HL-60 (cell line): ENCODE measurements at places on chromosomes 2 and 18.

GRCh38 chr2:190338453-190338852, 4.9 kb upstream of the INPP1 start:
- no peak for DNase-seq

DNA sequence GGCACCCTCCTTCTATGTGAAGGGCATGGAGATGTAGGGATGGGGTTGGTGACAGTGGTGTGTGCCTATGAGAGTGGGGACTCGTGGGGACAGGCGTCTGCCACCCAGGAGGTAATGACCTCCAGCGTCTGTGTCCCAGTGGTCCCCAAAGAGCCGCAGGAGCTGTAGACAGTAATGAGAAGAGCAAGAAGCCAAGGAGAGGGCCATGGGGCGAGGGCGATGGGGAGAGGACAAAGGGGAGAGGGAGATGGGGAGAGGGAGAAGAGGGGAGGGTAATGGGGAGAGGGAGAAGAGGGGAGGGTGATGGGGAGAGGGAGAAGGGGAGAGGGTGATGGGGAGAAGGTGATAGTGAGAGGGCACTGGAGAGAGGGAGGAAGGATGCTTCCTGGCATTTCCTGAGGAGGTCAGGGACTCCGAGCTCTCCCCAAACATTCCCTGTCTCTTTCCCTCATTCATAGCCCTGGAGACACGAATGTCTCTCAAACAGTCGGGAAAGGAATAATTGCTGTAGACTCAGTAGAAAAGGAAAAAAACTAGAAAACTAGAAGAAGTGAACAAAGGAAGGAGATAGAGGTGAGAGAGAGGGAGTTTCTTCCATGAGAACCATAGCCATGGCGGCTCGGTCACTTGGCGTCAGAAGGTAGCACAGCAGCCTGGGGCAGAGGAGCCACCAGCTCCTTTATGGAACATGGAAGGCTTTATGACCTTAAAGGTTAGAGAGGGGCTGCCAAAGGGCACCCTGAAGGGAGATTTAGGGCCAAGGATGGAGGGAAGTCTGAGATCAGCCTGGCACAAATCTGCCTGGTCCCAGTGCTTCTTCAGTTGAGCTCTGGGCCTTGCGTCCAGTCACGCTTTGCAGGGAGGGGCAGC, 39.5 kb downstream of the PSD4 start:
- DNase-seq, result no peak

DNA sequence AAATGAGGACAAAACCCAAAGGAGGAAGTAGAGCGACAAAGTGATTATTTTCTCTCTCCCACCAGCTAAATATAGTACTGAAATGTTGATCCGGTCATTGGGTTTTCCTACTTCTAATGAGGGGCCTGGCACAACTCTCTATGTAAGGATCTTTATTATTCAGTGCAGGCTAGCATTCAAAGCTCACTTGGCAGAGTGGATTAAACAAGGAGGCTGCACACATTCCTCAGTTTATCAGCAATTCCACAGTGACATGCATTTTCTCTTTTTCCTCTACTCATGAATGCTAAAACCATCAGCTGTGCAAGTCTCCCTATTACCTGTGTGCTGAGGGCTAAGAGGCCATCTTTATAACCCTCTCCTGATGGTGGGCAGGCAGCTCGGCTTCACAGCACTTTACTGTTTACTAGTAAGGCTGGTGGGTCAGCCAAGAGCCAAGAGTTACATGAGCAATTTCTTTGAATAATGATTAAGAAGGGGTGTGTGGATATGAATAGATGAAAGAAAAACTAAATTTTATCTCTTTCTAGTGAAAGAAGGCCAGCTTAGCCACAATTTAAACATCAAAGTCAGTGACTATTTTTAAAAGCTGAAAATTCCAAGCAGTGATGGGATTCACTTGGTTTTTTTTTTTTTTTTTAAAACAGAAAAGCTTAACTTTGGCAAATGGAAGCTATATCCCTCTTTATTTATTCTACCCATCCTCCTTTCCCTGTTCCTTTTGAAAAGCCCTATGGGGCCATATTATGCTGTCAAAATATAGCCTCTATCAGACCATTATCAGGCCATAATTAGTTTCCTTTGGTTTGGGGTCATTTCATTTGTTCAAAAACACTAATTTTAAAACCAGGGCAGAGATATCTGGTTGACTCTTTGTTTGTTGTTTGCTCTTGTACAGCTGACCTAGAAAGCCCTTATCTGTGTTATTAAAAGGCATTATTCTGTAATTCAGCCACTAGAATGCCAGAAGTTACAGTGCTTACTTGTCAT, 111.0 kb downstream of the RBM43 start:
- DNase-seq, result no peak

GRCh38 chr2:216426938-216427337, 14.7 kb downstream of the SMARCAL1 start:
- DNase-seq, result no peak

GRCh38 chr2:156342254-156343095, 10.0 kb upstream of the NR4A2 start:
- peak; percentile 87 for DNase-seq

- DNase-seq, result no peak
These were observed 1005.4 kb upstream of the DDX18 start for GRCh38 chr2:116809109-116809508.

DNA sequence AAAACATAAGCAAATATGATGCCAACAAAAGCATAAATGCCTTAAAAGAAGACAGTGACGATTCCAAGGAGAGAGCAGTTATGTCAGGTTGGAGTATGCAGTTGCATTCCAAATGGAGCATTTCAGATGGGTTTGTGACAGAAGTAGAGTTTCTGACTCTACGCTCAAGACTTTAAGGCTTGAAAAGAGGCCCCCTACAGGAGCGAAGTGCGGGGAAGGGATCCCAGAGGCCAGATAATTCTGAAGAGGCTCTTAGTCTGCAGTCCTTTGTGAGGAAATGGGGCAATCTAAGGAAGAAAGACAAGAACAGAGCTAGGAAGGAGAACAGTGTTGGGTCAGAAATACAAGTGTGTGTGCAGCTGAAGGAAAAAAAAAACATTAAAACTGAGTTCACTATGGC, 95.5 kb downstream of the ZNF521 start:
- DNase-seq, result no peak

- DNase-seq, result no peak
These were observed 462.2 kb upstream of the RGPD4 start for GRCh38 chr2:107364361-107364950.
